ENCODE measurements at places on chromosomes 12 and 14.

- no peak for DNase-seq
Observed at GRCh38 chr14:61130512-61131260, 149.6 kb downstream of the SLC38A6 start.

DNA sequence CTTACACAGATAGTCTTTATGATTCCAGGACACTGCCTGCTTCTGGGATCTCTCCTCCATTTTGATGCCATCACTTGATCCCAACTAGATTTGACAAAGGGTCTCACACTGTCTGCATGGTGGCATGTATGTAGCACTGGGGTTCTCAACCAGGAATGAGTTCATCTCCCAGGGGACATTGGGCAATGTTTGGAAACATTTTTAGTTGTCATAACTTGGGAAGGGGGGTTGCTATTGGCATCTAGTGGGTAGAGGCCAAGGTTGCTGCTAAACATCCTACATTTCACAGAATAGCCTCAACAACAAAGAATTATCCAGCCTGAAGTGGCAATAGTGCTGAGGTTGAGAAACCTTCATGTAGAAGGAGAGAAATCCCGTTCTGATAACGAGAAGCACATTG, 376.2 kb downstream of the DPF3 start:
- no peak for DNase-seq

DNA sequence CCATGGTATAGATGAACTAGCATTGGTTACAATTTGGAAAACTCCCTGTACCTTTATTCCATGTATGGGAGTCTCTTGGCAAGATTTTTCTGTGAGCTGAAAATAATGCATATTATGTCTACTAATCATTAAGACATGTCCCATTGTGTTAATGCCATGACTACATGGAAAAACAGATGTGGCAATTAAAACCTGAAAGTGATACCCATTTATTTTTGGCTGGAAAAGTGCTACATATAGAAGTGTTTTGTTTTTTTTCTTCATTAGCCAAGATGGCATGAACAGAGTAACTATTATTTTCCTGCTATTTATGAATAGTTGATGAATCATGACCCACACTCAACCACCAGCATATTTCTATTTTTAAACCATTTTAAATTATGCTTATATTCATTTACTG, 58.2 kb downstream of the ALG10B start:
- DNase-seq: no peak

- no peak for DNase-seq
Observed at GRCh38 chr12:124780336-124780735, 83.3 kb downstream of the SCARB1 start.

DNA sequence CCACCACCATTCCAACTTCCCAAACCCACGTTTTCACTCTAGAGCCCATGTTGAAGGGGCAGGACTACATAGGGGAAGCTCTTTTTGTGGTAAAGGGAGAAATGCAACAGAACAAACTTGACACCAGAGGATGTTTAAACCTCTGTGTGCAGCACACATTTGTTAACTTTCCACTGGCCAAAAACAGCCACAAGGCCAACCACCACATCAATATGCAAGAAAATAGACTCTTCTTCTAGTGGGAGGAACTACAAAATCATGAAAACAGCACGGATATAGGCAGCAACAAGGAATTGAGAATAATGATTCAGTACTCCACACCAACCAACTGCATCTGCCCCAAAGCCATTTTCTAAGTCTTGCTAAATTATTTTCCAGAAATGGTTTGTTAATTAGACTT, 66.3 kb upstream of the CEP83 start:
- no peak for DNase-seq
